ENCODE measurements at places on chromosomes 5 and 9.

DNA sequence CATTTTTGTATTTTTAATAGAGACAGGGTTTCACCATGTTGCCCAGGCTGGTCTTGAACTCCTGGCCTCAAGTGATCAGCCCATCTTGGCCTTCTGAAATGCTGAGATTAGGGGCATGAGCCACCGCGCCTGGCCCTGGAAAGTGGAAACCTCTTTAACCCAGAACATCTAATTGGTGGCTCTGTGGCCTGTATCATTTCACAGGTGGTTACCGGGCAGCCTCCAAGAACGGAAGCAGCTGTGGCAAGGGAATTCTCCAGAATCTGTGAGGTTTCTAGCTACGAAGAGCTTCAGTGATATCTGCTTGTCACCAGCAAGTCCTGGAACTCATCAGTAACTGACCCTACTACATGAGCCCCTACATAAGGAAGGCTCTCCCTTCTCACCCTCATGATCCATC, 194.9 kb downstream of the DCP2 start:
- DNase-seq: no peak

DNA sequence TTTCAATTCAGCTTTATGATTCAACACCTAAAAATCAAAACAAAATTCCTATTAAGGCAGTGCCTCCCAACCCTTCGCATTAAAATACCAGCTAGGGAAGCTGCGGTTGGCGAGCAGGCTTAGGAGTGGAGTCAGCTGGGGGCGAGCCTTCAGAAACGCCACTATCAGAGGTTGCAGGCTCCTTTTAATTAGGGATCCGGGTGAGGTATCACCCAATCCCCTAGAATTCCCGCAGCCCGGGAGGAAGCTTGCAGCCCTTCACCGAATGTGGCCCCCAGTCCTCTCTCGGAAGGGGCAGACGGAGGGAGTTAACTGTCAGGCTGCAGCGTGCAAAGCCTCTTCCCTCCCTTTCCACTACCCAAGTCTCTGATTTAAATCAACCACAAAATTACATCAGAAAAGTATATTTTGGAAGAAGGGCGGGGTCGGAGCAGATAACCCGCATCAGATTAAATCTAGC, 1.7 kb downstream of the STC2 start:
- DNase-seq: no peak

DNA sequence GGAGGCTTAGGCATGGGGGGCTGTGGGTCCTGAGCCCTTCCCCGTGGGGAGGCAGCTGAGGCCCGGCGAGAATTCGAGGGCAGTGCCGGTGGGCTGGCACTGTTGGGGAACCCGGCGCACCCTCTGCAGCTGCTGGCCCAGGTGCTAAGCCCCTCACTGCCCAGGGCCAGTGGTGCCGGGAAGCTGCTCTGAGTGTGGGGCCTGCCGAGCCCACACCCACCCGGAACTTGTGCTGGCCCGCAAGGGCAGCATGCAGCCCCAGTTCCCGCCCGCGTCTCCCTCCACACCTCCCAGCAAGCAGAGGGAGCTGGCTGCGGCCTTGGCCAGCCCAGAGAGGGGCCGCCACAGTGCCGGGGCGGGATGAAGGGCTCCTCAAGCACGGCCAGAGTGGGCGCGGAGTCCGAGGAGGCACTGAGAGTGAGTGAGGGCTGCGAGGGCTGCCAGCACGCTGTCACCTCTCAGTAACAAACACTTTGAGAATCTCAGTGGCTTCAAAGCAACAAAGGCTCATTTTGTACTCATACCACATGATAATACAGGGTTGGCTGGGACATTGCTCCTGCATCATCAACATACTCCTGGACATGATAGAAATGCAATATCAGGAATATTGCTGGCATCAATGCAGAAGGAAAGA, 265.7 kb upstream of the ANKRD55 start:
- DNase-seq: no peak

- no peak for DNase-seq
These were observed 170.5 kb downstream of the DMRTA1 start for GRCh38 chr9:22617156-22617555.

DNA sequence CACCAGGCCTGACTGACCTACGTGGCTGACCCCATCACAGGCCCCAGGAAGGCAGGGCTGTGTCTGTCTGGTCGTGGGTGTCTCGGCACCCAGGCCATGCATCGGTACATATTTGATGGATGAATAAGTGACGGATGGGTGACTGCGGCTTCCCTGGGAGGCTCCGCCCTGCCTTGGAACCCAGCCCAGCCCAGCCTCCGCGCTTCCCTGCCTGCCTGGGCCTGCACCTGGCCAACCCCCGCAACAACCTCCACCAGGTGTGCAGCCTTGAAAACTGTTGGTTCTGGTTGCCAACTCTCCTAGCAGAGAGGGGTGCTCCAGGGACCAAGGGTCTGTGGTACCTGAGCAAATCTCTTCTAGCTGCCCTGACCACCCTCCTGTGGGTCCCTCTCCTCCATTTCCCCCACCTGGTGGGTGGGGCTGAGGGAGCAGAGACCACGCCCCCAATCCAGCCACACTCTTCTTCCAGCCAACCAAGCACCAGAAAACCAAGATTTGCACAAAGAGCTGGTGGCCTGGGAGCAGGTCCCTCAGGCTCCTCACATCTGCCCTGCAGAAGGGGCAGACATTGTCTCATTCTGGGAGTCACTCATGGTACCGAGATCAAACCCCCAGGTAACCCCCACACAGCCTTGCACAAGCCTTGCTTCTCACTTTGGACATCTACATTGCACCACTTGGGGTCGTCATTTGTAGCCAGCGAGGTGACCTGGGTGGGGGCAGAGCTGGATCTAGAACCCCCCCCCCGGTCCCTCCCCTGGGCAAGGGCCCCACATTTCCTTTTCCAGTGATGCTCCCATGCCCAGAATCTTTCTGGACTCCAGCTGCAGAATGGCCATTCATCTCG, 100.6 kb upstream of the IER5L start:
- peak; percentile 88 for DNase-seq

DNA sequence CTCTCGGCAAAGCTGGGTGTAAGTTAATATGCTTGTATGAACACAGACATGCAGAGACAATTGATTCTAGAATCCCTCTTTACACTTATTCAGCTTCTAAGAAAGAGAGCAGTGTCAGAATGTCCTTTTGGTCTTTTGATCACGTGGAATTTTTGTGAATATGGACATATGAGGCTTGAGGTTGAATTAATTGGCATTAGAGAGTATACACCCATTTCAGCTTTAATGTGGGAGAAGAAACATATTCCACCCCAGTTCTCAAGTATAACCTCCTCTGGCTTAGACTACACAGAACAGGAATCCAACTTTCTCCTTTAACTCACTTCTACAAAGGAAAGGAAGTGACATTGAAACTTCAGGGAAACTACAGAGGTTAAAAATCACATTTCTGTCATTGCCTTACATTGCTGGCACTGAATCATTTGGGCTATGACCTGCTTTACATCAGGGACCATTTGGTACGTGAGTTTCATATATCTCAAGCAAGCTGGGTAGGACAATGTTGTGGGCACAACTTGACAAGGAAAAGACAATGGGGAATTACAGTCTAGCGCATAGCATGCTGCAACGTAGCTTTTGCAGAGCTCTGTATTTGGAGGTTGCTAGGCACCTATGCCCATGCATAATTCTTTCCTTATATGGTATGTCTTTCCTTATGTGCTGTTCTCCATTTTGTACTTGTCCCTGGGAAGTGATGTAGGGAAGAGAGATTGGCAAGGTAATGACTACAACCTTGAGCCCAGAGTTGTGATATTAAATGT, 19.5 kb downstream of the DAB2 start:
- no peak for DNase-seq

- DNase-seq: no peak
These were observed 55.2 kb downstream of the GLDC start for GRCh38 chr9:6590334-6590733.

DNA sequence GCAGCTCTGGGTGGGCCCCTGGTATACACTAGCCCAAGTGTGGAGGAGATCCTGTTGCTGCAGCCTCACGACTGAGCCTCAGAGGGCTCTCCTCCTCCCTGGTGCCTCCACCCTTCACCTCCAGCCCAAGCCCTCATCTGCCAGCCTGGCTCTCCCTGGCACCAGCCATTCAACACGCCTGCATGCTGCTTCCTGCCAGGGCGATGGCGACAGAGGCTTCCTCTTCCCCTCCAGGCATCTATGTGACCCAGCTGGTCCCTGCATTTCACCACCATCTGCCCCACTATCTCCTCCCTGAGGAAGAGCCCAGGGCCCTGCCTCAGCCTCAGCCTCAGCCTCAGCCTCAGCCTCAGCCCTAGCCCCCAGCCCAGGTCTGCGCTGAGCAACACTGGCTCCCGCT, 54.8 kb upstream of the ANGPTL2 start:
- peak; percentile 34 for DNase-seq

DNA sequence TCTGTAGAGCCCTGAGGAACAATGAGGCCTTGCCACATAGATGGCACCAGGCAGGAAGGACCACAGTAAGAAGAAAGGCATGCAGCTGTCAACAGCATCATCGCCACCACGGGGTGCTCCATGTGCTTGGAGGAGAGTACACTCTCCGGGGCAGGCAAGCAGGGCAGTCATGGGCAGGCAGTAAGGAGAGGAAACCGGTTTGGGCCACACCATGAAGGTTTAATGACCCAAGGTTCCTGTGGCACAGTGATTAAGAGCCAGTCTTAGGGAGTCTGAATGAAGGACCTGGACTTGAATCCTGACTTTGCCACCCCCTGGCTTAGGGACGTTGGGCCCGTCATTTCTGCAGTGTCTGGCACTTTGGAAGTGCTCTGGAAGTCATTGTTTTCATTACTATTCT, 80.6 kb upstream of the ZBTB43 start:
- DNase-seq: no peak

DNA sequence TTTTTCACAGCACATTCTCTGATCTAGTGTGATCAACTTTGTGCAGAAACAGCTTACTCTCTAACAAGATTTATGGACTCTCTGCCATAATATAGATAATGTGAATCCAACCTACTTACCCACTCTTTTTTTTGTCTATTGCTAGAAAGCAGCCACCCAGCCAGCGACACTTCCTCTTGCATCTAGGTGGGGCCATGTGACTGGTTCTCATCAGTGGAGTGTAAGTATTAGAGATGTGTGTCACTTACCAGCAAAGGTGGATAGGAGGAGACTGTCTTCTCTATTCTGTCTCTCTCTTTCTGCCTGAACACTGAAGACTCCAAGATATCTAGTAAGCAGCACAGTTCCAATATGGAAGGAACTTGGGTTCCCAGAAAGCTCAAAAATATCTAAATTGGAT, 174.8 kb downstream of the MCTP1 start:
- no peak for DNase-seq

DNA sequence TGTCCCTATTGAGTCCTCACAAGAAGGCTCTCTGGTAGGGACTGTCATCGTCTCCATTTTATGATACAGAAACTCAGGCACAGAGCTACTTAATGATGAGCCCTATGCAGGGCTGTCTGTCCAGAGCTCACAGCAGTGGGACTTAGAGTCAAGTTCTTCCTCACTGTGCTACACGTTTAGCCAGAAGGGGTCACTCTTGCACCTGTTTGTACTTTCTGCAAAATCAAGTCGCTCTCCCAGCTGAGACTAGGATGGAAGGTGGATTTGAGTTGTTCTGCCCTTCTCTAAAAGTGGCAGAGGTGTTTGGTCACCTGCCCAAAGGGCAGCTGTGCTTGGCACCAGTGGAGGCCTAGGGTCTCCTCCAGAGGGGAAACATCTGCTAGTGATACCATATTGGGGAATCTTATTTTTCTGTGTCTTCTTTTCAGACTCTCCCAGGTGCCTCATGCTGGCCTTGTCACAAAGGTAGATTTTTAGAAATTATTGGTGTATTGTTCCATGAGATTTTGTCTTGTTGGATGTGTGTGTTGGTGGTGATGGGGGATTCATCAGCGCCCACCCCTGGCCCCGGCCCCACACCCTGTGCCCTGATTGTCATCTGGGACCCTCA, 104.2 kb downstream of the PPARGC1B start:
- no peak for DNase-seq

- DNase-seq: no peak
These were observed 62.9 kb downstream of the HSD17B4 start for GRCh38 chr5:119515192-119515591.

DNA sequence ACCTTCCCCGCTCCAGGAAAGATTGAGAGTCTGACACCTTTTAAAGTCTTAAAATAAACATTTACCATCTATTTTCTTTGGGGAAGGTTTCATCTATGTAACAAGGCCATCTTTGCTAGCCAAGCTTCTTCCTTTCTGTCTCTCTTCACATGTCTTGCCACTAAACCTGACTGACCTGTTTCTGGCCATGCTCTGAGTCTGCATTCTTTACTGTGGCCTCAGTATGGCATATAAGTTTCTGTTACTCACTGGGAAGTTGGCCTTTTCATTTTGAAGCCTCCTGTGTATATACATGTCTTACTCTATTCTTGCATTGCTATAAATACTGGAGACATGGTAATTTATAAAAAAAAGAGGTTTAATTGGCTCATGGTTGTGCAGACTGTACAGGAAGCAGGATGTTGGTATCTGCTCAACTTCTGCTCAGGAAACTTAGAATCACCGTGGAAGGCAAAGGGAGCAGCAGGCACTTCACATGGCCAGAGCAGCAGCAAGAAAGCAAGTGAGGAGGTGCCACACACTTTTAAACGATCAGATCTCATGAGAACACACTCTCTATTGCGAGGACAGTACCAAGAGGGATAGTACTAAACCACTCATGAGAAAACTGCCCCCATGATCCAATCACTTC, 48.1 kb downstream of the KCNV2 start:
- no peak for DNase-seq

DNA sequence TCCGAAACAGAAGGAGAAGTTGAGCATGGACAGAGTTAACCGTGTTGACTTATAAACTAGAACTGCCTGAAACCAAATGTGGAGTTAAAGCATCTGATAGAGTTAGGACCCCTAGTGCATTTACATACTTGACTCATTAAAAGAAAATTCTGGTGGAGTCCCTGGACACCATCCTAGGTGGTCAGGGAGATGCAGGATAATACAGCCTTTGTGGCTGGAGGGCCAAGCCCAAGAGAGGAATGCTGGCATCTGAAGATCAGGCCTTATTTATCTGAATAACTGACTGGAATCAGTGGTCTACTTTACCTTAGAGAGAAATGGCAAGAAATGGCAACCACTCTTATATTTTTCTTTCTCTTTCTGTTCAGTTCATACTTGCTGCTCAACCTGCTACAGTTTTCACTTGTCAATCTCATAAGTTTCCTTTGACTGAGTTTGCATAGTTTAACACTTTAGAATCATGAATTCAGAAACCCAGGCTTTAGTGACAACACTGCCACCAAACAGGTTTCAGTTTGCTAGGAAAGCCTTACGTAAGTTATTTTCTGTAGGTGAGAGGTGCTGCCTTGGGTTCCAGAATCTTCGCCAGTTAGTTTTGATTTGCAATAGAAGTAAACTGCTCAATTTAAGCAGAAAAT, 10.2 kb downstream of the CMYA5 start:
- no peak for DNase-seq

GRCh38 chr5:88888291-88888690, 5.3 kb upstream of the MEF2C start:
- no peak for DNase-seq

DNA sequence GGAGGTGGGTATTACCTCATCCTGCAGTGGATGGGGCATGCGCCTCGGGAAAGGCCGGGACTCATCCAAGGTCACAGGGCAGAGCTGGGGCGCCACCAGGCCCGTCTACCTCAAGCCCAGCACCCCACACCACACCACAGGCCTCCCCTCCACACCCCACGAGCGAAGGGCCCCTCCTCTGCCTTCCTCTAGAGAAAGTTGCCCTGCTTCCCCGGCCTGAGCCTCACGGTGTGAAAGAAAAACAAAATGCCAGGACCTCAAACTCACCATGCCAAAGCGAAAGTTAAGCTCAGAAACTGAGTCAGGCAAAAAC, 161.1 kb downstream of the COL23A1 start:
- DNase-seq: no peak

GRCh38 chr5:126398791-126399190, 24.4 kb upstream of the GRAMD2B start:
- no peak for DNase-seq

- DNase-seq: no peak
These were observed 107.6 kb downstream of the PPP2R2B start for GRCh38 chr5:146770980-146771379.

Measured in RWPE2 (cell line).